ENCODE measurements at places on chromosomes 2 and 18.

GRCh38 chr2:172095146-172095904 is 7.4 kb downstream of the DLX2 start:
- DNase-seq, result peak; percentile 97

DNA sequence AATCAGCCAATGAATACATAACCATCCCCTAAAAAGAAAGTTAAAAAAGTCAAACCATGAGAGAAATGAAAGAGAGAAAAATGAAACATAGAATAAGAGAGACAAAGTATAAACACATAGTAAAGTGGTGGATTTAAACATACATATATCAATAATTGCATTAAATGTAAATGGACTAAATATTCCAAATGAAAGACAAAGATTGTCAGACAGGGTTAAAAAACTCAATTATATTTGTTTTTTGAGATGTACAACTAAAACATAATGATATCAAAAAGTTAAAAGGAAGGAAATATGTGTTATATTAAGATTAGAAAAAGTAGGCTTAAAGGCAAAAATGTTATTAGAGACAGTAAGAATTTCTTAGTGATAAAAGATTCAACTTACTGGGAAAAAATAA is 83.8 kb upstream of the CELF4 start:
- DNase-seq, result no peak

DNA sequence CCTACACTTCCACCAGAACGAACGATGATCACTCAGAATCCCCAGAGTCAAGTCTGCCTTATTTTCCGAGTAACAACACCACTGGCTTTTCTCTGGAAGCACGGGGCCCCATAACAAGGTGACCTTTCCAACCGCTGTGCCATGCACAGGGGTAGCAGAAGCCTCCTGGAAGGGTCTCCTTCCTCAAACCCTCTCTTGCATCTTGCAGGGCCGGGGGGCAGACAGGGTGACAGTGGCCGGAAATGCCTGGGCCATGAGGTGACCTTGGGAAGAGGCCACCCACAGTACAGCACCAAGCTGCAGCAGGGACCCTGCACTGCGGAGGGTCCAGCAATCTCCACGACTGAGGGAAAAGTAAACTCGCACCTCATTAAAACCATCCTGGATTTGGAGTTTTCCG is 108.5 kb downstream of the PXDN start:
- no peak for DNase-seq

DNA sequence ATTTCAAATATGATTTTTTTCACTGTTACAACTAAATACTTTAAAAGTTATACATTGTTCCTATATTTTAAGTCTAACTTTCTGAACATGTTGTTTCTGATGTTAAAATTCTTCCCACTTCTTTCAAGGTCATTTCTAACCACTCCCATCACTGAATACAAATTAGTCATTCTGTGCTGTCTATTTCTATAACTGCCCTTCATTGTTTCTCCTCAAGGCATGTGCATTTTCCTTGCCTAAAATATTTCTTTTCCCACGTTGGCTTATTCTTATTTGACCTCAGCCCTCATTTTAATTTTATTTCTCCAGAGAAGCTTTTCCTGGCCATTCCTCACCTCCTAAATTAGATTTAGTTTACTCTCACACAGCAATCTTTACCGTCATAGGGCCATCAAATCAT is 198.9 kb upstream of the GULP1 start:
- DNase-seq, result no peak

GRCh38 chr2:176956791-176957190 is 255.8 kb upstream of the HNRNPA3 start:
- DNase-seq, result no peak

DNA sequence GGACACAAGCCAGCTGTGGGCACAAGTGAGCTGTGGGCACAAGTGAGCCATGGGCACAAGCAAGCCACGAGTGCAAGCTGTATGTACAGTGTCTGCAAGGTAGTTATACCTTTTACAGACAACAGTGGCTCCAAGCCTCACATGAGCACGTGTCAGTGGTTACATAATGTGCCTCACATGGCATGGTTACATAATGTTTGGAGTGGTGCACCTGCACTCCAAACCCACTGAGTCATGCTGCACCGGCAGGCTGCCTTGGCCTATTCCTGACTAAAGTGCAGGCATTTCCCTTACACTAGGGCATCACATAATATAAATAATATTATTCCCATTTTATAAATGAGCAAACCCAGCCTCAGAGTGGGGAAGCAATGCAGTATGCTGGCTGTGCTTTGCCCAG is 62.6 kb downstream of the MARCO start:
- DNase-seq, result no peak

GRCh38 chr18:41818381-41819355 is 136.4 kb upstream of the PIK3C3 start:
- no peak for DNase-seq

Measured in islet precursor cell (in vitro differentiated cells).